ENCODE measurements at places on chromosomes 6 and 20.

- no peak for DNase-seq
Measured at GRCh38 chr6:128569732-128570679, 49.6 kb upstream of the PTPRK start.

GRCh38 chr6:38861926-38862401 is 146.9 kb downstream of the DNAH8 start:
- DNase-seq = no peak

- no peak for DNase-seq
Measured at GRCh38 chr6:101486124-101486523, 92.6 kb downstream of the GRIK2 start.

DNA sequence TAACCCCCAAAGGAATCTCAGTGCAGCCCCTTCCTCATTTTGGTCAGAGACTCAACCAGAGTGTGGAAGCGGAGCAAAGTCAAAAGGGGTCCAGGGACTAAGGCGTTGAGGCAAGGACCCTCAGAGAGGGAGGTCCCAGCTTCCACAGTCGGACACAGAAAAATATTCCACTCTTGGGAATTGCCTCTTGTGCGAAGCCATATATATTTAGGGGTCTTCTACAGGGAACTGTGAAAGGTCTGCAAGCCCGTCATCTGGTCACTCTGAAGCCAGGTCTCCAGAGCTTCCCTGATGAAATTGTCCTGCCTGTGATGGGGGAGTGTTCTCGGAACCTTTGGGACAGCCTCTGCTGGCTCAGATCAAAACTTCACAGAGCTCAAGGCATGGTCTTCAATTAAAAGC is 160.8 kb downstream of the TBXT start:
- no peak for DNase-seq

DNA sequence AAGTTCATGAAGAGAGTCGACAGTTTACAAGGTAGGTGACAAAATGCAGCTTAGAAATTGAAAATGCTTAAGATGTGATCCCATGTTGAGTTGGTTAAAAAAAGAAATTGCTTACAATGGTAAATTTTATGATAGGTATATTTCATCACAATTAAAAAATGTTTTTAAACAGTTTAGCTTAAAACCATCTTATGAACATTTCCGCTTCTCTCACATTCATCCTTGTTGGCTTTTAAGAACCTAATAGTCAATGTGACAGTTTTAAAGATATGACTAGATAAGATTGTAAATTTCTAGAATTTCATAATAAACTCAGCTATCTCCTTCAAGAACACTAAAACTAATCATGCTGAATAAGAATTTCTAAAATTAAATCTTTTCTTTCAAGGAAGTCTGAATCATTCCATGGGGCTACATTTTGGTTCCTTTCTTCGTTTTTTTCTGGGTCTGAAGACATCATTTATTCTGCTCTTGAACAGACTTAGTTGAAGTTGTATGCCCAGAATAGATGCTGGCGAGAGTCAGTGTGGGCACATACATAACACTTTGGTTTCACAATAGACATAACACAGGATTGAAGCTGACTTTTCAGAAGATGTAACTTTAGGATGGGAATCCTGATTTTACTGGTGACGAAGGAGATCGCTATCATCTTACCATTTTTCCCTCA is 35.9 kb upstream of the LTV1 start:
- no peak for DNase-seq

DNA sequence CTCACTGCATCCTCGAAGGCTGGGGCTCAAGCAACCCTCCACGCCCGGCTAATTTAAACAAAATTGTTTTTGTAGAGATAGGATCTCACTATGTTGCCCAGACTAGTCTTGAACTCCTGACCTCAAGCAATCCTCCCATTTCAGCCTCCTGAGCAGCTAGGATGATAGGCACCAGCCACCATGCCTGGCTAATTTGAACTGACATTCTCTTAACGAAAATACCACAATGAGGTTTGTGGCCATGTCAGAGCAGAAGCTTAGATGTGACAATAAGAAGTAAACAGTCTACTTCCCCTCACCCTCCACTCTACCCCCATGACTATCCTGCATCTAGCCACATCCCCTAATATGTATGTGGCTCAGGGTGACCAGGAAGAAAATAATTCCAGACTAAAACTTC is 74.8 kb upstream of the PLCB4 start:
- DNase-seq = no peak

DNA sequence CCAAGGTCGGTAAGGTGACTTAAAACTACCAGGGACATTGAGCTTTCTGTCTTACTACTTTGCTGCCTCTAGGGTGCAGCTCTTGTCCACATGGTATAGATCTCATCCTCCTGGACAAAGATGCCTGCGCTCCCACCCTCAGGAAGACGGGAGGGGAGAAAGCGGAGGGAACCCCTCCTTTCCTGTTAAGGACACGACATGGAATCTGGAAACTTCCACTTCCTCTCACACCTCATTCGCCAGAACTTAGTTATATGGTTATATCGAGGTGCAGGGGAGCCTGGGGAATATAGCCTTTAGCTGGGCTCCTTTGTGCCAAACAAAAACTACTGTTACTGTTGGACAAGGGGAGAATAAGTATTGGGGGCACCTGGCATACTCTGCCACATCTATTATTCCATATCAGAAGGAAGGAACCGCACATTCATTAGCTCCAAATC is 224.3 kb upstream of the TSHZ2 start:
- no peak for DNase-seq

DNA sequence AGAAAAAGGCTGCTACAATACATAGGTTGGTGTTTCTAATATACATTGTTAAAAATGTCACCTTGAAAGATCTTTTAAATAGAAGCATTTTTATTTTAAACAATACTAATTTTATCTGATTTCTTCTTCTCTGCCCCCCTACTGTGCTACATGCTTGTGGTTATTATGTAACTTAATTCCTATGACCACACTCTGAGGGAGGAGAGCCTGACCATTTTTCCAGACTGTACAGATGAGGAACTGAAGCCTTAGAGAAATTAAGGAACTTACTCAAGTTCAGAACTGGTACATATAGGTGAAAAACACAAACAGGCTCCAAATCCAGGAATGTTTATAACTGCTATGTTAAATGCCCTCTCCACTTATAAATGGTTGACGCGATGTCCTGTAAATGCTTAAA is 43.4 kb upstream of the ARHGAP18 start:
- no peak for DNase-seq

- no peak for DNase-seq
Measured at GRCh38 chr6:125346926-125347563, 45.3 kb upstream of the HDDC2 start.

DNA sequence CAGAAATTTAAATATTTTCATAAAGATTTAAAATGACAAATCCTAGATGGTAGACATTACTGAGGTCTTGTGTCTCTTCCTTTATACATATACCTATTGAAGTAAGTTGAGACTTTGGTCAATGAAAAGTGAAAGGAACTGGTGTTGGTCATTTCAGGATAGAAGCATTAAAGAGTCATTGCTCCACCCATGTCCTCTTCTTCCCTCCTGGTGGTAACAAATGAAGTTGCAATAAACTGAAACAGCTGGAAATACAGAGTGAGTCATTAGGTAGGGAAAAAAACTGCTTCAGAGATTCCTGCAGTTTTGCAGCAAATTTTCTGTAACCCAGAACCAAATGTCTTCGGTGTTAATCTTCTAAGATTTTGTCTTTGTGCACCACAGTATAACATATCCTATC is 448.0 kb downstream of the EYS start:
- DNase-seq = no peak

GRCh38 chr6:44561832-44562665 is 174.5 kb downstream of the CDC5L start:
- DNase-seq = no peak

- no peak for DNase-seq
Measured at GRCh38 chr20:59939052-59939878, 840 bp downstream of the PPP1R3D start.

DNA sequence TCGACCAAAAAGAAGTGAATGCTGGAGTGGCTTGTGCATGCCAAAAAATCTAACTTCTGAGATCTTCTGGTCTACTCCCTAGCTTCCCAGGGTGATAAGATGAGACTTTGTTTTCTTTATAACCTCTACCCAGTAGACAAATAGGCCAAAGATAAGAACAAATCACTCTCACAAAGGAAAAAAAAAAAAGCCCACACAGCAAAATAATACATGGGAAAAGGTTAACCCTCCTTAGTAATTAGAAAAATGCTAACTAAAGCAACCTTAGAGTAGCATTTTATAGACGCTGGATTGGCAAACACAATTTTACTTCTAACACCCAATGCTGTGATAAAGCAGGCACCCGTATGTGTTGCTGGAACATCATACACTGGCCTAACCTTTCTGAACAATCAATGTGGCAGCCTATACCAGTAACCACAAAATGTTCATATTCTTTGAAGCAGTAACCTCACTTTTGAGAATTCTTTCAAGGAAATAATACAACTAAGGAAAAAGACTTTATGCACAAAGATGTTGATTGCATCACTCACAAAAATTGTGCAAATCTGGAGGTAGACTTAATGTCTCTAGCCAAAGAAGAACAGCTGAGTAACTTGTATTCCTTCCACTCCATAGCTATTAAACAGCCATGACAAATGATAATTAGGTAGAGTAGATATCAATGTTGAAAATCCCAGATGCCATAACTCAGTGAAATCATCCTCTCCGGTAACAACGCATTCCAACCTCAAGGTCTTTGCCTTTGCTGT is 116.3 kb upstream of the QKI start:
- DNase-seq = no peak

DNA sequence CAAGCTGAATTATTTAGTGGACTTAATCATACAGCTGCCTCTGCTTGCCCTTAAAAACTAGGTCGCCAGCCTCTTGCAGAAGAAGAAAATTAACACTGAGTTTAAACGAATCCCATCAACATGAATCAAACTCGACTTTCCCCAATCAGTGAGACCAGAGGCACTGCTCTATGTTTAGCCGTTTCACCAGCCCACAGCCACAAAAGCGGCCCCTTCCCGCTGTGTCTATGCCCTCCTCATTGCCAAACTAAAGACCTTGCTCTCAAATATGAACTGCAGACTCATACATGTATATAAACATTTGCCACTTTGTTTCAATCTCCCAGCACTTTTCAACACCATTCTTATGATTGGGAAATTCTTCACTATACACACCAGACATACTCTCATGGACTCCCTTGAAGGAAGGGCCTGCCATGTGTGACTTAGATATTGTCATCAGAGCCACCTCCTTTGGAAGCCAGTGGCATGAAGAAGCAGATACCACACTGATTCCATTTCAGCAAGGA is 105.8 kb upstream of the ADGRF1 start:
- no peak for DNase-seq

DNA sequence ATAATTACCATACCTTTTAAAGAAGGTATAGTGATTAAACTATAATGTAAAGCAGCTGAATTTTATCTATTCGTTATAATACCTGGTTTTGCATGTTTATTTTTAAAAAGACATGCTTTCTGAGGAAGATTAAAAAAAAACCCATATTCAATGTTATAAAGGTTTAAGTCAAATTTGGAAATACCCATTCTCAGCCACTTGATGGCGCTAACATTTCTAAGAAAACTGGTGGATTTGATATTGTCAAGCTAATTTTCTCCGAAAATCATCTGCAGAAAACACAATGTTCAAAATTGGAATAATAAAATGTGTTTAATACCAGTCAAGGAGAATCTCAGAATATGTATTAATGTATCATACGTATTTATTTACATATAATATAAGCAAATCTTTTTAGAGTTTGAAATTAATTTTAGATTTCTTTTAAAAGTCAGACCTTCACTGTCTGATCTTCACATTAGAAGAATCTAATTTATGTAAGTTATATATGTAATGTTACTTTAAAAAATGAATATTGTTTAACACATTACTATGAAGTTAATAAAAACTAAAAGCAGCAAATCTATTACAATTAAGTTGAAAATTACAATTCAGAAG is 35.0 kb downstream of the SHPRH start:
- DNase-seq = no peak

DNA sequence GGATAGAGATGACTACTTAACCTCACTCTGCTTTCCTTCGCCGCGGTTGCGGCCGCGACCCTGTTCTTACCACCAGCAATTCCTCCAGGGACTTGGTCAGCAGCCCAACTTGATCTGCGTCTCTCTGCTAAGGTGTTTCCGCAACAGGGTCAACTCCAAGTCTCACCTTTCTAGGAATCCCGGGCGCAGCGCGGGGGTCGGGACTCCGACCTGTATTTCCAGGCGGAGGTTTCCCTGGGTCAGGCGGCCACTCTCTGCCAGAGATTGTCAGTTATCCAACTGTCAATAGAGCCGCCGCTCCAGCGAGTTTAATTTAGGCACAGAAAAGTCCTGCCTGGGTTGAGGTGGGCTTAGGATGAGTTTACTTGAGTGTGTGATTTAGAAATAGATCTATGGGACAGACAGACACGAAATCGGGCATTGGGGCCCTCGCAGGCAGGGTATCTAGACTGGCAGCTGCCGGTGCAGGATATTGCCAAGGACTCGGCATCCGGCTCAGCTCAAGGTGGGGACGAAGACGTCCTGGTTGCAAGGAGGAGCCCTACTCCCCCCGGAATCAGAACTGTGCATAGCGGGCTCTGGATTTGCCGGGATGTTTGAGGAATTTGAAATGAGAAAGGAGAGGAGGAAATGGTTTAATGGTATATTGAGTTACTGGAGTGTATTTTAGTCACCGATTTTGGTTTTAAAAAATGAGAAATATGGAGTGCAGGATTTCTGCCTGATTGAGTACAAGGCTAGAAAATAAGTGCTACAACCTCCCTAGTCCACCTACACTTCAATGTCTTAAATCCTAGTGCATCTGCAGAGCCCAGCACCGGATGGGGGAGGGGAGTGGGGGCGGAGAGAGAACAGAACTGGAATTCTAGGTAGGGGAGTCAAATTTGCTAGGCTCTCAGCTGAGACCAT is 23.7 kb downstream of the POM121L2 start:
- no peak for DNase-seq

DNA sequence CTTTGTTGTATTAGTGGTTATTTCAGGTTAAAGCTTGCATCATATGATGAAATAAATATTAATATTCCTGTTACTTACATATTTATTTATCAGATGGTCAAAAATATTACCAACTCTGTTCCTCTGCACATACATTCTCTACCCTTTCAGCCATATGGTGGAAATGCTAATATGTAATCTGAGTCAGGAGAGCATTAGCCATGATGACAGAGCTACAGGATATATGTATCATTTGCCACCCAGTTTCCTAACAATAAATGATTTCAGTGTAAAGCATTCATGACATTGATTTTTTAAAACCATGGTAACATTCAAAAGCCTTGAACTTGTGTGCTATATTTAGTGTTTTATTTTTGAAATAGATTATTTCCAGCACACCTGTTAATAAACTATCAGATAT is 16.6 kb downstream of the POPDC3 start:
- no peak for DNase-seq

- no peak for DNase-seq
Measured at GRCh38 chr6:63744810-63745209, 109.2 kb downstream of the PHF3 start.

GRCh38 chr6:5525209-5525608 is 263.9 kb downstream of the FARS2 start:
- no peak for DNase-seq

GRCh38 chr6:98039443-98039842 is 756.4 kb upstream of the MMS22L start:
- DNase-seq = no peak

GRCh38 chr20:46377518-46377917 is 28.9 kb downstream of the ELMO2 start:
- no peak for DNase-seq

- no peak for DNase-seq
Measured at GRCh38 chr6:93350774-93351173, 68.6 kb downstream of the EPHA7 start.

- DNase-seq = no peak
Measured at GRCh38 chr20:24096864-24097450, 108.4 kb upstream of the GGTLC1 start.
